ENCODE measurements at places on chromosomes 13 and 19. TPM values are rescaled to one million over a fixed set of nuclear protein-coding genes. Genes with fewer than 3 reads are reported as not detected.

The MAP4K1 gene
- 7.3 TPM for polyA plus RNA-seq

The PRTN3 gene
- not detected for polyA plus RNA-seq

The ZNF433 gene
- polyA plus RNA-seq, result 5.0 TPM

The CGB2 gene
- not detected for polyA plus RNA-seq

The TEX29 gene
- 0.88 TPM for polyA plus RNA-seq

The CLEC17A gene
- polyA plus RNA-seq, result 0.08 TPM

The CLDND2 gene
- polyA plus RNA-seq, result 0.39 TPM

The PBX4 gene
- polyA plus RNA-seq, result 3.9 TPM

The PRX gene
- 1.1 TPM for polyA plus RNA-seq

The SLITRK6 gene
- 2.0 TPM for polyA plus RNA-seq

The CEACAM6 gene
- polyA plus RNA-seq, result 141 TPM

The TIMM50 gene
- 42.4 TPM for polyA plus RNA-seq

The INAFM1 gene
- 7.4 TPM for polyA plus RNA-seq

The GYS1 gene
- polyA plus RNA-seq, result 30.9 TPM

The CPT1C gene
- polyA plus RNA-seq, result 1.8 TPM

The TSSK6 gene
- 1.0 TPM for polyA plus RNA-seq

The GATAD2A gene
- 13.9 TPM for polyA plus RNA-seq

The LRRC8E gene
- 3.3 TPM for polyA plus RNA-seq

The CACNG8 gene
- polyA plus RNA-seq, result 0.04 TPM

The EDDM13 gene
- 2.8 TPM for polyA plus RNA-seq

The ZNF583 gene
- polyA plus RNA-seq, result 0.55 TPM

The CEACAM4 gene
- 0.47 TPM for polyA plus RNA-seq

The KRTDAP gene
- 238 TPM for polyA plus RNA-seq
